B cell (primary cell): ENCODE measurements at places on chromosomes 5 and 9.

DNA sequence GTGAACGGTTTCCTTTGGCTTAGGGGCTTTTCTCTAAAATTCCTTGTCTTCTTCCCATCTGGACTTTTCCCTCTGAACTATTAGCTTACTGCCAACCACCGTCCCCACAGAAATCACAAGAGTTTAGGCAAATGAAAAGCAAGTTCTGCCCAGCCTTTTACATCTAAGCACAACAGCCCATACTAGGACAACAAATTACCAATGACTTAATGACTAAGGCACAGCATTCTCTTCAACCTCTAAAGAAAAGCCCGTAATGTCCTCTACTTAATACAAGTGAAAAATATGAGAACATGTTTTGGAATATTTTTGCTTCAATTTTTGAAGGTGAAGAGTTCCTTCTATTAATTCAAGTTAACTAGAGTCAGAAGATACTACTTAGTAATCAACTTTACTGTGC lies 1.2 kb downstream of the ZBTB5 start:
- H3K27ac ChIP-seq = no peak overlapping the region
- H3K4me3 ChIP-seq = peak overlapping the region; percentile 75
- no peak for DNase-seq
- peaks cover 23% of the 10 kb centered on the region for H3K4me1 ChIP-seq

DNA sequence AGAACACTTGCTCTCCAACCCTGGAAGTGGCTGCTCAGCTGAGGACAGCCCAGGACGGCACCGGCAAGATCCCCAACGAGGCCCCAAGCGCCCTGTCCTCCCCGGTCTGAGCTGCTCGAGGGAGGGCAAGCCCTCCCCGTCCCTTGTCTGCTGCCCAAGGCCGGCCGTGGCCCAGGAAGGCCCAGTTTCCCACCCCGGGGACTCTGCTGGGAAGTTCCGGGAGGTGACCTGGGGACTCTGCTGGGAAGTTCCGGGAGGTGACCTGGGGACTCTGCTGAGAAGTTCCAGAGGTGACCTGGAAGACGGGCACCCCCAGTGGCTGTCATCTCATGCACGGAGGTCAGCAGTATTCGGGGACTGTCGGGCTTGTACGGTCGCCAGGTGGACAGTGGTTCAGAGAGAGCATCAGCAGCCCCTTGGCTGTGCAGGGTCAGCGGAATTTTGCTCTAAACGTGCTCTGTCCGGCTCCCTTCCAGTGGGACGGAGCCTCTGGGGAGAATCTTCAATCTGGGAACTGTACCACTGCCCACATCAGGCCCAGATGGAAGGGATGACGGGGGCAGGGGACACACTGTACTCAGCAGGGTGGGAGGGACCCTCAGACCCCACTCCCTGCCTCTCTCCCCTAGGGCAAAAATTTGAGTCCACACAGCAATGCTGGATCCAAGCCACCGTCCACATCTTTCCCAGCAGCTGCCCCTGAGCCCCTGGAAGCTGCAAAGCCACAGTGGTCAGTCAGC lies 7.2 kb downstream of the NACC2 start:
- H3K36me3 ChIP-seq = no peaks in the 10 kb centered on the region
- peak; percentile 2 for DNase-seq
- peaks cover 4% of the 10 kb centered on the region for H3K4me1 ChIP-seq
- no peak overlapping the region for H3K4me3 ChIP-seq
- peaks cover 12% of the 10 kb centered on the region for H3K27me3 ChIP-seq

GRCh38 chr9:77725046-77725694 lies 77.0 kb upstream of the GNA14 start:
- no peak overlapping the region for H3K4me3 ChIP-seq
- no peak for DNase-seq
- no peaks in the 10 kb centered on the region for H3K4me1 ChIP-seq
- H3K27me3 ChIP-seq = no peaks in the 10 kb centered on the region
- H3K36me3 ChIP-seq = no peaks in the 10 kb centered on the region
- no peak overlapping the region for H3K27ac ChIP-seq

DNA sequence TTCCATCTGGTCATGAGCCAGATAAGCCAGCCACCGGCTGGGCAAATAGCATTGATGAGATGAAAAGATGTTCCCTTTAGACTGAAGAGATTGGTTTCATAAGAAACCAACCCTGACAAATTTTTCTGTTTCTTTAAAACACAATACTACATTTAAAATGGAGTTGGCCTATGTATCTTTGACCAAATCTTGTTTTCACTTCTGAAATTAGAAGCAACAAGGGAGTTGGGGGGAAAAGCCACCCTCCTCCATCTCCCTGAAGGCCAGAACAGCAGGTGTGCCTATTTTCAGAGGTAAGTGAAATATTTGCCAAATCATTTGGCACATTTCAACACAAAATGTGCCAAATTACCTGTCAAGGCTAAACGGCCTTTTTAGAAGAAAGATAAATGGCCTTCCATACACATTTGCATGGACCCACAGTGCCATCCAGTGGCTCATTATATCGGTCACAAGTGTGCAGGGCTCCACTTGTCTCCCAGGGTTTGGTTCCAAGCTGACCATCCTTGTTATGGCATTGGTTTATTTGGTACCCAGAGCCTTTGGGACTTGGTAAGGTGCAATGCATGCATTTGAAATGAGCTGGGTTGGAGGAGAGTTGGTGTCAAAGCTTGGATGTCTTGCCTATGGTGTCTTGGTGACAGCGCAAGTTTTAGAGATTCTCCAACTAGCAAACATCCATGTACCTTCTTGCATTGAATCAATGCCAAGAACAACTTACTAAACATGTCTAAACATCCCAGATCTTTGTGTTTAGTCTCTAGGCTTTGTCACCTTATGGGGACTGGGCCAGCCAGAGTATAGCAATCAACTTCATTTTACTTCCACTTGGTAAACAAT lies 372.0 kb upstream of the KIF2A start:
- H3K4me1 ChIP-seq = no peaks in the 10 kb centered on the region
- no peaks in the 10 kb centered on the region for H3K27me3 ChIP-seq
- H3K27ac ChIP-seq = no peak overlapping the region
- peak; percentile 9 for DNase-seq
- H3K36me3 ChIP-seq = no peaks in the 10 kb centered on the region
- H3K4me3 ChIP-seq = no peak overlapping the region

- H3K4me3 ChIP-seq = no peak overlapping the region
- H3K4me1 ChIP-seq = peaks cover 20% of the 10 kb centered on the region
- no peak for DNase-seq
- no peak overlapping the region for H3K27ac ChIP-seq
- no peaks in the 10 kb centered on the region for H3K27me3 ChIP-seq
- H3K36me3 ChIP-seq = no peaks in the 10 kb centered on the region
These were observed 970 bp upstream of the TRIM32 start for GRCh38 chr9:116686135-116686534.
